Stimulated activated CD4-positive, alpha-beta T cell treated with anti-CD3 and anti-CD28 coated beads, TNF-alpha, amount 100 ng/mL, for 24 hours (primary cell): ENCODE measurements at places on chromosomes 3 and 15.

GRCh38 chr3:146091397-146091796 lies 69.6 kb downstream of the PLOD2 start:
- no peak for DNase-seq

GRCh38 chr3:195075941-195076875 lies 194.8 kb downstream of the XXYLT1 start:
- DNase-seq = no peak

- no peak for DNase-seq
Observed at GRCh38 chr3:143187111-143187510, 67.5 kb downstream of the CHST2 start.

DNA sequence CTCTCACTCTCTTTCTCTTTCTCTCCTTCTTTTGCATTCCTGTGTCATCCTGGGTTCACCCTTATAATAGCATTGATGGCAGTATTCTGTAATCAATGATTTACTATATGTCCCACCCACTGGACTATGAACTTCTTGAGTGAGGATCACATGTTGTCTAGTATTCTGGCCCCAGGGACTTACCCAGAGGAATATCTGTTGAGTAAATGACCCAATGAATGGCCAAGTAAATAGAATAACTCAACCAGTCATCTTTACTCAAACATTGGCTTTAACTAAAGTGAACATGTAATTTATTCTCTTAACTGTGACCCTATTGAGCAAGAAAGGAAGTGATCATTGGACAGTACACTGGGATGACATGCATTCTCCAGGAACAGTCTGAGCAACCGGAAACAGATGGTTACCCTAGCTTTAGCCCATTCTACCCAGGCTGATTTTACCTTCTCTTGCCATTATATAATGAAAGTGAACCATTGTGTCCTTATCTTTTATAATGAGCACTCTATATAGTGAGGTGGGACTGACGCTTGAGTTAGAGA lies 94.5 kb upstream of the SOX14 start:
- no peak for DNase-seq

GRCh38 chr3:148083526-148084182 lies 614.0 kb upstream of the AGTR1 start:
- DNase-seq = no peak

- DNase-seq = no peak
Observed at GRCh38 chr15:91186904-91187656, 87.0 kb downstream of the SV2B start.

- no peak for DNase-seq
Observed at GRCh38 chr15:71575474-71576045, 234.8 kb upstream of the NR2E3 start.
